ENCODE measurements at places on chromosomes 11 and 22.
A peak's percentile ranks its signal among the peaks of the same experiment; 100 is the strongest.

- DNase-seq = no peak
Measured at GRCh38 chr11:98568013-98568412, 452.7 kb upstream of the CNTN5 start.

GRCh38 chr22:48960576-48960975 lies 867.1 kb downstream of the BRD1 start:
- no peak for DNase-seq

DNA sequence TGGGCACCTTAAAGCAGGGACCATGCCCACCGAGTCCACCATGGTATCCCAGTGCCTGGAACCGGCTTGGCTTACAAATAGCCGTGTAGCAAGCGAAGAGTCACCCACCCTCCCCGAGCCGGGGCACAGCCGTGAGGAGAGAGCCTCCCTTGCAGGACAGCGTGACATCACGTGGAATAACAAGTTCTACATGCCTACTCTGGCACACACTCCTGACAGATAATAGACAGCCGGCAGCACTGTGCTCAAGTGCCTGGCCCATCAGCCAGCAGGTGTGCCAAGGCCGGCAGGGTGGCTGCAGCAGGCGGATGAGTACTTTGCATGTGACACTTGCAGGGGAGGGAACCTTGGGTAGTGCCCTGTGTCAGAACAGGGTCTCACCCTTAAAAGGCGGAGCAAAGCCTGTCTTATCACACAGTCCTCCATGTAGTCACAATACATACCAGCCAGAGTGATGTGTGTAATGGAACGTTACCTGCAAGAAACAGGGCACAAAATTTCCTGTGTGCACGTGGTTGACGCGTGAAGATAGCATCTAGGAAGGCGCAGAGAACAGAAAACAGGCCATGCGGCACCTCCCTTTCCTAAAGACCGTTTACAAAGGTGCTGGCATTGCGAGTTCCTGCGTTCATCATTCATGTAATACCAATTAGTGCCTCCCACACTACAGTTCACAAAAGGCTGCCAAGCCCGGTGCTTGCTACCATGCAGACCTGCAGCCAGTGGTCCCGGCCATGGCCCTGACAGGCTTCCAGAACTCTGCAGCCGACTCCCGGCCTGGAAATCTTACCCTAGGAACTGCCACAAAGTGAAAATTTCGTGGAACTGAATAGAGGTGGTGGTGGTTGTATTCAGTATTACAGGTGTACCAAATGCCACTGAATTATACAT lies 16.4 kb downstream of the TOM1 start:
- no peak for DNase-seq

DNA sequence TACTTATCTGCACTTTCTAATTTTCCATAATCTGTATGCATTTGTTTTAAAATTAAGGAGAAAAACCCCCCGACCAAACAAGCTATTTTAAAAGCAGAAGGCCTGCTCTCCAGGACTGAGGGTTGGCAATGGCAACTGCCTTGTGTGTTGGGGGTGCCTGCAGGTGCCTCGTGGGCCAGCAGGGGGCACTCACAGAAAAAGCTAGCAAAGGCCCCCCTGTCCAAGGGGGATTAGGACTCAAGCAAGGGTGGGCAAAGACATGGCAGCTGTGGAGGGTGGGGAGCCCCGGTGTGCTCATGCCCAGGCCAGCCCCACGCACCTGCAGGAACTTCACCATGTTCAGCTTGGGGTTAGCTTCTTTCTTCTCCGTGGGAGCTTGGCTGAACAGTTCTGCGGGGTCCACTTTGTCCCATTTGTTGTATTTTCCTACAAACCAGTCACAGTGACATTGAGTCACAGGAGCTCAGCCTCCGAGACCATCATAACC lies 10.3 kb downstream of the TOP3B start:
- DNase-seq = no peak

- DNase-seq = no peak
Measured at GRCh38 chr11:55714982-55715888, 53.2 kb downstream of the OR4C6 start.

DNA sequence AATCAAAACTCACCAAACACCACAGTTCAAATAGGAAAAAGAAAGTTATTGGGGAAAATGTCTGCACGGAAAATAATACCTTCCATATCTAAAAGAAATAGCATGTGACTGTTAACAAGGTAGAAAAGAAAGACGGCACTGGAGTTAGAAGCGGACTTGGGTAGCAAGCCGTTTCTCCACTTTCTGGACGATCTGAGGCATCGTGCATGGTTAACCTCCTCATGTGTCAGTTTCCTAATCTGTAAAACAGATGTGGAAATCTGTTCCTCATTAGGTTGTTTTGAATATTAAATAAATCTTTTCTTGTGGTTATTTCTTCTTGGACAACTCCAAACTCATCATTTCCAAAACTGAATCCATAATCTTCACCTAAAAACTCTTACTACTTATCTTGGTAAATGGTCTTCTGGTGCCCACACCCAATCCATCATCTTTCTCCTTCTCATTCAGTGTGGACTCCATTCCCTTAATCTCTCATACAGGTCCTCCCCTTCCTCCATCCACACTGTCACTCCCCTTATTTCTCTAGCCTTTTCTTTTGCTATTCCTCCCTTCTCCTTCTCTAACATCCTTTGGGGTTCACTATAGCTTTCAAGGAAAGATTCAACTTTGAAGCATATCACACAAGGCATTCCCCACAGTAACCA lies 53.5 kb downstream of the VSIG10L2 start:
- no peak for DNase-seq

DNA sequence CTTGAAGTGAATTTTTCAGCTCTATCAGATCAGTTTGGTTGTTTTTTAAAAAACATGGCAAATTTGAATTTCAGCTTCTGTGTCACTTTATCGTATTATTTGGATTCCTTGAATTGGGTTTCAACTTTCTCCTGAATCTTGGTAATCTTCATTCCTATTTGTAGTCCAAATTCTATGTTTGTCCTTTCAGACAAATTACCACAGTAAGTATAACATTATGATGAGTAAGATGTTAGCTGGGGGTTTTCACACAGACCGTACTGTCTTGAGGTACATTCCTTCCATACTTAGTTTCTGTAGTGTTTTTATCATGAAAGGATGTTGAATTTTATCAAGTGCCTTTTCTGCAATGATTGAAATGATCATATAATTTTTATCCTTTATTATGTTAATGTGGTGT lies 28.0 kb downstream of the OR5B17 start:
- DNase-seq = no peak

GRCh38 chr22:26849575-26849974 lies 192.2 kb downstream of the MIAT start:
- no peak for DNase-seq

- DNase-seq = no peak
Measured at GRCh38 chr11:76553554-76554476, 109.0 kb downstream of the EMSY start.

- DNase-seq = peak; percentile 52
Measured at GRCh38 chr11:9701799-9702198, 37.9 kb downstream of the SWAP70 start.

- DNase-seq = no peak
Measured at GRCh38 chr22:19820880-19821522, 33.7 kb downstream of the GNB1L start.

DNA sequence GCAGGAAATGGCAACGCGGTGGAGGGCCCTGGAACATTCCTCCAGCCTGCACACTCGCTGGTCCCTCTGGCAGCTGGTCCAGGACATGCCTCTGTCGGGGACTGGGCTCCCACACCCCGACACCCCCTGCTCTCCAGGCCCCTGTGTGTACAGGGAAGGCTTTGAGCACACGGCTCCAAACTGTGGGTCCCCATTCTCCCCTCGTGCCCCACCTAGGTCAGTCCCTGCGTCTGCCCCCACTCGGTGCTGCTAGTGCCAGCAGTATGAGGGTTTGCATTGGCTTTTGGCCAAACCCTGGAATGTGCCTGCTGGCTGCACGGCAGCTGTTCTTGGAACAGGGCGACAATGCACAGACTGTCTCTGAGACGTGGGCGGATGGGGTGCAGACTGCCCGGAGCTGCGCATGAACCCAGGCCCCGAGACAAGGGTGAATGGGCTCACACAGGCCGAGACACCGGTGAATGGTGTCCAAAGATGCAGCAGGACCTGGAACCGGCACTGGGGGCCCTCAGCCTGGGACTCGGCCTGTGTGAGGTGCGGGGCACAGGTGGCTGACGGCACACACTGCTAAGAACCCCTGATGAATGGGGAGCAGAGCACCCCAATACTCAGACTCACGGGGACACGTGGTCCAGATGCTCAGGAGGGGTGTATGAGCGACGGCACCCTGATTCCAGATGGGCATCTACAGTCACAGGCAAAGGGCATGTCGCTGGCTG lies 7.5 kb upstream of the SYT8 start:
- peak; percentile 94 for DNase-seq

- DNase-seq = no peak
Measured at GRCh38 chr11:130131961-130132850, 27.4 kb upstream of the ST14 start.

DNA sequence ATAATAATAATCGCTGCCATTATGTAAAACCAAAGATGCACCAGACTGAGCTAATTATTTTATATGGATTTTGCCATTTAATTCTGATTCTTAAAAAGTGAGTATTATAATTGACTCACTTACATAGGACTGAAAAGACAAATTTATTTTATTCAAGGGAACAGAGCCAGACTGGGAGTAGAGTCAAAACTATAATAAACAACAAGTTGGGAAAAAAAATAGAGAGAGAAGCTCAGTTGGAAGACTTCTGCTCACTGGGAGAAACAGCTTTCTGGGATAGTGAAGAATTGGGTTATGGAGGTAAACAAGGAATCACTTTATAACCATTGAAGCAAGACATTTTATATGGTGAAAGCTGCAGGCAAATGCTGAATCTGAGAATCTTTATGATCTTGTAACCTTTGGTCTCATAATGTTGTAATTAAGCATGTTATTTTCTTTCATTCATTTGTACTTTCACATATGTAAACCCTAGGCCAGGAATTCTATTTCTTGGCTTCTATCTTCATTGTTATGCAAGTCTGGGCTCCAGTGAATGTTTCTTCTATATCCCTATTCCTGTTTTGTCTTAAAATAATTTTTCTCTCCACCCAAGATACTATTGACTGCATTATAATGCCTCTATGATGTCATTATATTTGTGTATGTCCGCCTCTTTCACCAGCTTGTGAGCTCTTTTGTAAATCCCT lies 725.3 kb upstream of the CCDC179 start:
- DNase-seq = no peak

DNA sequence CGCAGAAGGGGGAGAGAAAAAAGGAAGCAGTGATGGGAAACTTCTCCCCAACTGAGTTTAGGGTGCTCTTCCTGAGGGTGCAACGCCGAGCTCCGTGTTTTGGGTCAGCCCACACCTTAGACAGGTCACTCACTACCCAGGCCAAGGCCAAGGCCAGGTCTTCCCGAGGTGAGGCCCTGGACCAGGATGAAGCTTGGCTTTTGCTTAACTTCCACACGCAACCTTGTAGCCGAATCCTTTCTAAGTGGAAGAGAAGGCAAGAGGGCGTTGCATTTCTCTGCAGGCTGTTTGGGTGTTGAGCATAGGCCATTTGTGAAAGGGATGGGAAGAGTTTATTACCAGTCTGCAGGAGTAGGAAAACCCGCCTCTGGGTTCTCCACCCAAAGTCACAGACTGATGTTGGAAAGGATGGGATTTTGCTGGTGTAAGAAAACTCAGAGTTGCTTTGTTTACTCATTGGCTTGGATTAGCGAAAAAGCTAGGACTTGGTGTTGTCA lies 1.5 kb downstream of the KREMEN1 start:
- no peak for DNase-seq

GRCh38 chr22:32067613-32068012 lies 24.6 kb downstream of the SLC5A1 start:
- DNase-seq = no peak

DNA sequence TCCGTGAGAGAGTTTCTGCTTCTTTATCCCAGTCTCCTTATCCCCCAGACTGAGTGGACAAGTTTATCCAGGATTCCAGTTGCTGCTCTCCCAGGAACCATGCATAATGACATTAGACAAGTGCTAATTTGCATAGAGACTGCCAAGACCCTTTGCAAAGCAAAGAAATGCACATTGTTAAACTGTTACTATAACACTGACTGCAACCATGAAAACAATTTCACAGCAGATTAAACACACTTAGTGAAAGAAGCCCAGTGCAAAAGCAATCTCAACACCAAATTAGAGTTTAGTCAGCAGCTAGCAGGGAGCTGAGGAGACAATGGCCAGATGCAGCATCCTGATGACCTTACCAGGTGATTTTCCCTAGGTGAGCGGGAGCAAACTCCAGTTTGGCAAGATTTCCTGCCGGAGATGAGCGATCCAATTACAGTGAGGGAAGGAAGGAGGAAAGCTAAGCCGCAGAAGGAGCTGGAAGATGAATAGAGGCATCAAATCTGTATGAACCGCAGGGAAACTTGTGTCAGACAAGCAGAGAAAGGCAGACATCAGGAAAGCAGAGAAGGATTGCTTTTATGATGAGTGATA lies 273.8 kb upstream of the B3GAT1 start:
- no peak for DNase-seq

All from retinal pigment epithelial cell (primary cell).